ENCODE measurements at places on chromosomes 5 and 9. TPM values are rescaled to one million over a fixed set of nuclear protein-coding genes. Genes with fewer than 3 reads are reported as not detected.

DNA sequence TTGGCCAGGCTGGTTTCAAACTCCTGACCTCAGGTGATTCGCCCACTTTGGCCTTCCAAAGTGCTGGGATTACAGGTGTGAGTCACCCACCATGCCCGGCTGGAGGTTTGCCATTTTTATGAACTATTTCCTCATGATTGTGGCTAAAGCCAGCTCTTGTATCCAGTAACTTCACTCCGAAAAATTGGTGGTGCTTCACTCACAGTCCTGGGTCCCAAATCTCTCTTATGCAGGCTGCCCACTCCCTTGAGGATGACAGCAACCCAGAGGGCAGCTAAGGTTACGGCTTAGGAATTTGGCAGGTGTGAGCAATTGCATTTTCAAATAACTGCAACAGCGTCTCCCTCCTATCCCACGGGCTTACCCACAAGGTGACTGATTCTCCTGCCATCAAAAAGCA, 23.4 kb upstream of the FUBP3 start:
- peak; percentile 47 for DNase-seq

DNA sequence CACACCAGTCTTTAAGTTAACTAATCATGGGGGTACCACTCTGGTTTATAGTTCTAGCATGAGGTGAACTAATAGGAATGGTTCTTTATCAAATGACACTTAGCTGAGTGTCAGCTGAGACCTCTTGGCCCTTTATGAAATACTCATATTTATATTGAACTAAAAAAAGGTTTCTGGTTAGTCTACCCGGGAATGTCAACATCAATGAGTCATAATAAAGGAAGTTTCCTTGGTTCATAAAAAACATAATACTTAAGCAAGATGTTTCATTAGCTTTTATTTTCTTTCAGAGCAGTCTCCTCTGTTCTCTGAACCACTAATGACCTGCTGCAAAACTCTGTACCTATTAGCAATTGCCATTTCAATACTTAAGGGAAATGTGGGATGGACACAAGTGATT, 13.7 kb downstream of the DAB2 start:
- DNase-seq, result peak; percentile 76

DNA sequence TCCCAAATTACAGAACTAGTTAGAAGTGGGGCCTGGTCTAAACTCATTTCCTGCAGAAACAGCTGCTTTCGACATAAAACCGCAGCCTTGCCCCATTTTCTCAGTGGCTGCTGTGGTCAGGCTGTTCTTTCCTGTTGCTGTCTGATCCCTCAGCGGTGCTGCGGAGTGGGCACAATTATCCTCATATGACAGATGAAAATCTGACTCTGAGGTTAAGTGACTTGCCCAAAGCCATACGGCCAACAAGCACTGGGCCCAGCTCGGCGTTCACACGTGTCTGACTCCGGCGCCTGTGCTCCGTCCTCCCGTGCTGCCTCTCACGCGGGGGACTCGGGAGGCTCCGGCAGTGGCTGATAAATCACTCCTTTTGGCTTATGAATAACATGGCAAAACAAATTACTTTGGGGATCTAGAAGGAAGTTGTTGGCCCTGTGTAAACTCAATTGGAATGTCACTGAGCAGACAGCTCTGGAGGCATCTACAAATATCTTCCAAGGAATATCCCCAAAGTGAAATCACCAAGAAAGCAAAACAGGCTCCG, 142.6 kb upstream of the LMX1B start:
- DNase-seq, result peak; percentile 58

The PCDHA12 gene
- polyA plus RNA-seq, result not detected

- DNase-seq, result peak; percentile 75
Measured at GRCh38 chr9:76926324-76926741, 20.4 kb upstream of the PRUNE2 start.

All from fibroblast of lung (primary cell).